AML-193 (cell line): ENCODE measurements at places on chromosomes 6 and 20.

GRCh38 chr6:30761791-30762429 lies 17.6 kb upstream of the IER3 start:
- no peak for DNase-seq

GRCh38 chr6:103707596-103708325 lies 1152.0 kb downstream of the HACE1 start:
- DNase-seq, result no peak

DNA sequence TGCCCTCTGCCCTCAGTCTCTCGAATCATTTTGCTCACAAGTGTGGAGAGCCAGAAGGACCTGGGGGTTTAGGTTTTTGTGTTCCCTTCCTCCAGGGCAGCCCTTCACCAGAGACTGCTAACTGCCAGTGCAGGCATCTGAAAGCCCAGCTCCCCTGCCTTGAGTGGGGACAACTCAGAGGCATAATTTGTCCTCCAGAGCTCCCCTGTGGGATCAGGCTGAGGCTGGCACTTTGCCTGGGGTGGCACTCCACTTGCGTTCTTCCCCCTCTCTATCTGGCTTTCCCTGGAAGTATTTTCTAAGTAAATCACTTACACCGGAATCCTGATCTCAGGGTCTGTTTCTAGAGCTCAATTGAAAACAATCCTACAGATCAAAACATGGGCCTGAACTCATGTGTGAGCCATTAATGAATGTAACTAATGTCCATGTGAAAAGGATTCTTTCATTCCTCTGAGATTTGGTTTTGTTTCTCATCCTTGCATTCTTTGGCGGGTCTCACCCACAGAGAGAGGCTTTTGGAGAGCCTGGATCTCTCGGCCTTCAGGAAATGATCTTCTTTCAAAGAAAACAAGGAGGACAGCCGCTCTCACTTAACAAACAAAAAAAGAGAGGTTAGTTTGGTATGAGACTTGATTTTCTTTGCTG lies 125.7 kb upstream of the RIPOR2 start:
- DNase-seq, result no peak

DNA sequence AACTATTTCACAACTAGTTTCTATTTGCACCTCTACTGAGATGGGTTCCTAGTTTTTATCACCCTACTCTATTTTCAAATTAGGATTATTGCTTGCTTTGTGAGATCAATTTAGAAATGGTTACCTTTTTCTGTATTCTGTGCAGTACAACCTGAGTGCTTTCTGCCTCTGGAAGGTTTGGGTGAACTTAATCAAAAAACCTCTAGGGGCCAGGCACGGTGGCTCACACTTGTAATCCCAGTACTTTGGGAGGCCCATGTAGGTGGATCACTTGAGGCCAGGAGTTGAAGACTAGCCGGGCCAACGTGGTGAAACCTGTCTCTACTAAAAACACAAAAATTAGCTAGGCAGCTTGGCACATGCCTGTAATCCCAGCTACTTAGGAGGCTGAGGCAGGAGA lies 63.3 kb downstream of the SCAF8 start:
- DNase-seq, result no peak

DNA sequence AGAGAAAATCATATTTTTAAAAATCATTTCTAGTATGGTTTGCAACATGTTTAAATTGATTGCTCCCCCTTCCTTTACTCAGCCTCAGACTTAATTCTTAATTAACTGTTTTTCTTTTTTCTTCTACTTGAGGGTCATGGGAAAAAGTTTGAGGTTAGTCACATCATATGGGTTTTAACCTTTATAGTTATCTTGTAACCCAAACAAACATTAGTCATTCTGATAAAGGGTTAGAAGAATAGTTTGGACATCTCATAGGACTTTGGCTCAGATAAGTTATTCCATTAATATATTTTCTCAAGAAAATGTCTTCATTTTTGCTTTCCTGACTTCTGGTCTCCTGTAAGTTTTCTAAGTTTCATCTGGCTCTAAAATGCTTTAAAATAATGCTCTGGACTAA lies 34.5 kb upstream of the TSPYL1 start:
- DNase-seq, result no peak

GRCh38 chr6:140985679-140986275 lies 1146.9 kb upstream of the GJE1 start:
- DNase-seq, result no peak

GRCh38 chr6:167787896-167788562 lies 38.7 kb upstream of the AFDN start:
- DNase-seq, result no peak

GRCh38 chr6:52537001-52537753 lies 39.7 kb downstream of the TRAM2 start:
- DNase-seq, result no peak

DNA sequence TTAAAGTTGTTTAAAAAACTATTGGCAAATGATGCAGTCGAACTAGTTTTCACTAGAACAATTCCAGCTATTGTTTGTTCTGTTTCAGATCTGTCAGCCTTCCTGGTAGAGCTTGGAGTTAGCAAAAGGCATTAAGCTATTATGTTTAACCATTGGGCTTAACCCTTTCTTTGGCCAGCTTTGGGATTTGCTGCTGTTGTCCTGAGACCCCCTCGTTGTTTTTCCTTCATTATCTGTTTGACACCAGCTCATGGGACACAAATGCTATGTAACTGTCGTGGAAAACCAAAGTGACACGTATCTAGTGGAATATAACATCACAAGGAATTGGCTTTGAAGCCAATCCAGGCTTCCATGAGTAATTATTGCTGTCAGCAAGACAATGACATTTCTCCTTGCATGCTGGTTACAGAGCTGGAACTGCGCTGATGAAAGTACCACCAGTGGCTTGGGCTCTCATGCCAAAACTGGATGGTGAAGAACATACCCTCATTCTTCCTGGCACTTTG lies 96.0 kb downstream of the EYA2 start:
- no peak for DNase-seq

- DNase-seq, result no peak
These were observed 17.6 kb upstream of the SRC start for GRCh38 chr20:37328149-37328945.

- peak; percentile 99 for DNase-seq
These were observed 7.9 kb upstream of the SLC22A16 start for GRCh38 chr6:110484321-110484720.

DNA sequence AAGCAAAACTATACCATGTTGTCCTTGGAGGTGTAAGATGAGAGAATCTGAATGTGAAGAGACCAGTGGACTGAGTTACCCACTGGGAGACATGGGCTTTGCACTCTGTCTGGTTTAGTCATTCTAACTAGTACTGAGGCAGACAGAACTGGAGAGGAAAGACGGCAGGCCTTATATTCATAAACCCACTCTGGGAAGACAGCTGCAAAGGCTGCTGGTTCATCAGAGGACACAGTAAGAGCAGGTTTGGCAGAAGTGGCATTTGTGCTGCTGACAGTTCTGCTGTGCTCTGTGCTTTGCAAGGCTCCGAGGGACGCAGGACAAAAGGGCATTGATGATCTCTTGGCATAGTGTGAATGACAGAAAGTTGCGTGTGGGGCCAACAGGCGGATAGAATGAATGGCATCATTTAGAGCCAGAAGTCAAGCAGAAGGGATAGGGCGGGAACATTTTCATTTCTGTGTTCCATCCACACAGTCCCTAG lies 142.3 kb upstream of the TENT5A start:
- no peak for DNase-seq

- no peak for DNase-seq
These were observed 43.3 kb downstream of the CHD6 start for GRCh38 chr20:41574802-41575389.

- DNase-seq, result no peak
These were observed 369.0 kb downstream of the THBS2 start for GRCh38 chr6:168884646-168885086.

GRCh38 chr6:138477913-138478539 lies 21.3 kb downstream of the NHSL1 start:
- no peak for DNase-seq

DNA sequence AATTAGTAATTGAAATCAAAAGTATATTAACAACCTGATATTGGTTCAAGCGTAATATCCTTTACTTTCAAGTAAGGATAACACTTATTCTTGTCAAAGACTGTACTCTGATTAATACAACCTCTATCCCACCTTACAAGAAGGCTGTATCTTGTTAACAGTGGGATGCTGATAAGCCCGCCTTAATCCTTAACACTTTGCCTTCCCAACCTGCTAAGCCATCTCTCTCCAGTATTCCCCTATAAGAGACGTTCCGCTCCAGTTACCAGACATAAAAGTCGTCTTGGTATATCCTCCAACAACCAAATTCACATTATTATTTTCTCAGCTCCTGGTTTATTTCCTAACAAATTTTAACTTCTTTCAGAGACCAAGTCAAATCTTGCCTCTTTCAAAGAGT lies 2.0 kb downstream of the BTBD9 start:
- DNase-seq, result no peak

GRCh38 chr6:151757506-151757955 lies 50.0 kb upstream of the ESR1 start:
- no peak for DNase-seq

- no peak for DNase-seq
These were observed 29.0 kb upstream of the SPDEF start for GRCh38 chr6:34585108-34585507.

DNA sequence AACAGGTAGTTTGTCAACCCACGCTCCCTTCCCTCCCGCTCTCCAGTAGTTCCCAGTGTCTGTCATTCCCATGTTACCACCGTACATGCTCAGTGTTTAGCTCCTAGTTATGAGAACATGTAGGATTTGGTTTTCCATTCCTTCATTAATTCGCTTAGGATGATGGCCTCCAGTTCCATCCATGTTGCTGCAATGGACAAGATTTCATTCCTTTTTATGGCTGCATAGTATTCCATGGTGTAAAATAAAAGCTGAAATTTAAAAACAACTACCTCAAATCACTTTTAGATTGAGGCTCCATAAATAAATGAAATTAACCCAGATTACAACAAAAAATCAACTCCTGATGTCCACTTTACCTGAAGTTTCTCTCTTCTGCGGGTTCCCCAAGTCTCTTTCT lies 190.6 kb downstream of the ZNF217 start:
- DNase-seq, result no peak

- DNase-seq, result no peak
These were observed 644.1 kb downstream of the UTRN start for GRCh38 chr6:144929262-144929661.
